ENCODE measurements at places on chromosomes 2 and 18. TPM values are rescaled to one million over a fixed set of nuclear protein-coding genes. Genes with fewer than 3 reads are reported as not detected.

Gene CERKL
- total RNA-seq: not detected

Gene BMP10
- not detected for total RNA-seq

DNA sequence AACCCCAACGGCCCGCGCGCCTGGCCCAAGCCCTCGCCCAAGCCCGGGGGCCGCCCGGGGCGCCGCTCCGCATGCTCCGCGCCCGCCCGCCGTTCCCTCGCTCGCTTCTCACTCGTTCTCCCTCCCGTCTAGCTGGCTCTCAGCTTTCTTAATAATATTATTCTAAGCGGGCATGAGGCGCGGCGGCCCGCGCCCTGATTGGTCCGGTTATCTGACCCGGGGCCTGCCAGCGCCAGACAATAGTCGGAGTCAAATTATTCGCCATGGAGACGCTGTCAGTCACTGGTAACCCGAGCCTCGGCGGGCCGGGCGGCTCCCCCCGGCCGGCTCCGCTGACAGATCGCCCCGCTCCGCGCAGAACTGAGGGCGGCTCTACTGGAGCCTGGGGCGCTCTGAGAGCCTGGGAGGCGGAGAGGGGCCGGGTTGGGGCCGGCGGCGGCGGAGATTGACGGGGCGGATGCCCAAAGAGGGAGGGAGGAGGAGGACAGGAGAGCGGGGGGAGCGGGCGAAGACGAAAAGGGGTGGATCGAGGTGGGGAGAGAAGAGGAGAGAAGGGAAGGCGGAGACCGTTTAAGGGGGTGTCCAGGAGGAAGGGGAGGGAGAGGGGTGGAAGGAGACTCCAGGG is at the start of gene SIX2:
Gene SIX2 (minus strand): TSS at position 150 of the 625 bp plus-strand sequence. CDS start 342 bp downstream, outside the sequence.
- H3K27me3 ChIP-seq: peaks cover 69% of the 10 kb centered on the region
- H3K4me1 ChIP-seq: no peaks in the 10 kb centered on the region
- H3K27ac ChIP-seq: no peak within 1 kb of the TSS
- no peaks in the 10 kb centered on the region for H3K36me3 ChIP-seq
- DNase-seq: peak; percentile 37

GRCh38 chr2:120371969-120372625 is 26.2 kb downstream of the INHBB start:
- H3K27me3 ChIP-seq: peaks cover 6% of the 10 kb centered on the region
- H3K4me3 ChIP-seq: no peak overlapping the region
- no peak for DNase-seq
- H3K27ac ChIP-seq: no peak overlapping the region
